Hindlimb muscle (tissue), 1 donor: ENCODE measurements at places on chromosomes 13 and 19.

GRCh38 chr19:49231804-49232203, 74.2 kb downstream of the TRPM4 start:
- DNase-seq = no peak

DNA sequence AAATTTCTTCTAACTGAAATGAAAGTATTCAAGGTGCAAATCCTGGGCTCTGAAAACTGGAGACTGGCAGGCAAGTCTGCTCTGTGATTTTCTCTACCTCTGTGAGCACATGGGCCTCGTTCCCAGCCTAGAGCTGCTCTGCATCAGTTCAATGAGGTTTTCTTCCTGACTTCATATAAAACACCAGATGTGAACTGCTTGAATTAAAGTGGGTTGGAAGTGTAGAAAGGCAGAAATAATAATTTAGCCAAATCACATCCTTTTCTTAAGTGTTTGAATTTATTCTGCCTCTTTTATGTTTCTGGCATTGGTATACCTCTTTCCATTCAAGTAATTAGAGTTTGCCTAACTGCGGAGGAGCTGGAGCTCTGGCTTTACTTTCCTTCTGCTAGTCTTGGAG, 540.8 kb downstream of the OLFM4 start:
- DNase-seq = peak; percentile 56

DNA sequence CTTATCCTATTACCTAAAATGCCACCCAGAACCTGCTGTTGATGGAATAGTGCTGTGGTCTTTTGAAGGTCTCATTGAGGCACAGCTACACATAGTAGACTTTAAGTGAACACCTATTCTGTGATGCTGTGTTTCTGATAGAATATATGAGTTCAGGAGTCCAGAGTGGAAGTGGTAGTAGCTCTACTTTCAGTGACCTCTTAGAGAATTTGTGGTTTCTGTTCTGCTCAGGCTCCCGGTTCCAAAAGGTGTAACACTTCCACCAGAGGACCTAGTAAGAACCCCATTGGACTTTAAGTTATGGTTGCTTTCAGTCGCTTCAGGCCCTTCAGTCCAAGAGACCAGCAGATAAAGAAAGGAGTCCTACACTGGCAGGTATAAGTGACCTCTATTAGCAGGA, 11.4 kb upstream of the MYCBP2 start:
- DNase-seq = no peak

GRCh38 chr19:35832054-35832453, 19.4 kb upstream of the PRODH2 start:
- no peak for DNase-seq

DNA sequence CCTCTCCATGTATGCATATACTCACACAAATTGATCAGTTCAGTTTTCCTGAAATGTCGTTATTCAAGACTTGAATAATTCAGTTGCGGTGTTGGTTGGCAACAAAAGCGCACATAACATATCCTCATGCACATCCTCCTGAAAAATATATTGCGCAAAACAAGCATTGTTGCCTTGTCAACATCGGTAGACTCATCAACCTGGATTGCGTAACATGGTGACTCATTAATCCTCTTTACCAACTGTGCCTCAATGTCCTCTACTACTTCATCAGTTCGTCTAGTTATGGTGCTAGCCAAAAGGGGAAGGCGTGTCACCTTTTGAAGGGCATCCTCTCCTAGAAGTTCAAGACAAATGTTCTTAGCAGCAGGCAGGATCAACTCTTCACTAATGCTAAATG, 357.7 kb downstream of the LMO7 start:
- DNase-seq = no peak

GRCh38 chr13:91655731-91656130, 257.3 kb downstream of the GPC5 start:
- DNase-seq = no peak

- DNase-seq = no peak
Measured at GRCh38 chr13:24748061-24748400, 15.9 kb upstream of the RNF17 start.
